Suprapubic skin (tissue), 4 donors: ENCODE measurements at places on chromosomes 4 and X.

DNA sequence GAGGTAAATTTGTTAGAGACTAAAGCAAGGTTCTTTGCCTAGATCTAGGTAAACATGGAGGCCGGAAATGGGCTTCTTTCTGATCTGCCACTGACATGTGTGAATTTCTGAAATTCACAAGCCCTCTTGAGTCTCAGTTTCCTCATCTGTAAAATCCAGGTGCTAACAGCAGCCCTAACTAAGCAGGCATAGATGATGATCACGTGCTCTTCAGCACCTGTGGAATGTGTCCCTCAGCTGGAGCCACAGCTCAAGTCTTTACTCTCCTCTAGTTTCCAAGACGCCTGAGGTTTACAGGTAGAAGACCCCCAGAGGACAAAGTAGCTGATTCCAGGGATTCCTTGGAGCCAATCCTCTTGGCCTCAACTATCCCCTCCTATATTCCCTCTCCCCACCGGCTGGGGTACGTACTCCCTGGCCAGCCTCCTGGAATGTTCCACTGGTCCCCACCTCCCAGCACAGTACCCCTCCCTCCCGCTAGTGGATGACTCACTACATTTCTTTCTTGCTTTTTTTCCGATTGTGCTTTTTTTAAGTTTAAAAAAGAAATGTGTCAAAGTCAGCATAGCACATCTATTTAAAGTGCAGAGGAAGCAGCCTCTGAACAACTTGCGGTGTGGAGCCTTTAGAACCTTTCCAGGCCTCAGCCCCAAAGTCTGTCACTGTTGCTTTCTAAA, 98.4 kb downstream of the PHKA2 start:
- DNase-seq = no peak

DNA sequence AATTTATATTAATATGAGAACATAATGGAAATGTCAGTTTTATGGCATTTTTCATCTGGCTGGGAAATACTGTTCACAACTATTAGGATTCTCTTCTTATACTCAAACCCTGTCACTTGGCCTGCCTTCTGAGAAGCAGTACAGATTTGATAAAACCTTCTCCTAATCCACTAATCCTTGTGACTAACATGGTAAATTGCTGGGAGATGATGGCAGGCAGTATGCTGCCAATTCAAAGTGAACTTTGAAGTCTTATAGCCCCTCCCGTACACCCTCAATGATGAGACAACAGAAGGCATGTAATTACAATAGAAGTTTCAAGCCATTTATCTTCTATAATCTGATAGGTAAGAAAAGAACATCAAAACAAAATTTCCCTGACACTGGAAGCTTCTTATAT, 36.9 kb downstream of the PAQR3 start:
- DNase-seq = no peak

- no peak for DNase-seq
These were observed 125.9 kb downstream of the SHISA3 start for GRCh38 chr4:42523066-42523718.

- no peak for DNase-seq
These were observed 91.0 kb downstream of the LIMCH1 start for GRCh38 chr4:41628936-41629335.

DNA sequence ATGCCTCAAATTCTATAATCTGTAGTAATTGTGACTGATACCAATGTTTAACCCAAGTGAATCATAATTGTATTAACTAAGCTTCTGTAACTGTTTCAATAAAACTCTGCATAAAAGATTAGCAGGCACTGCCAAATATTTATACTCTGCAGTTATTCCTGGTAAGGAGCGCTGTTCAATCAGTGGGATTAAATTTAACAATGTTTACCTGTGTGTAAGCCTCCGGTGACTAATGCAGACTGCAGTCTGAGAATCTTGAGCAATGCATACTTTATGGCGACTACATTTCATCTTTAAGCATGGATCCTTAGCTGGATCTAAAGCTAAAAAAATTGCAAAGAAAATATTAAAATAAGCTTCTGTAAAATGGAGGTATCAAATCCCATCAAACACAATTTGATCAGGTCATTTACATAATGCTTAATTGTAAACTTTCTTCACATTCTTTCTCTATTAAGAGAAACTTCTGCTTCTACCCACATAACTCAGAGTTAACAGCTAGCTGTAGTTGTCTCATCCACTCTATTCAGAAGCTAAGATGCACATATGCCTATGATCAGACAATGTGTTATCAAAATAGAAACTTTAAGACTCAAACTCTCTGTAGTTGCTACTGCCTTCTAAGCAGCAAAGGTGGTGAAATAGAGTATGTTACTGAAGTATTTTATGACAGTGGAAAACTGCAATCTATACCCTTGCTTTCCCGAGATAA, 234.0 kb downstream of the SPOCK3 start:
- DNase-seq = no peak

- no peak for DNase-seq
These were observed 63.9 kb downstream of the TRAPPC11 start for GRCh38 chr4:183722731-183723560.

GRCh38 chrX:20756585-20756984, 489.9 kb upstream of the RPS6KA3 start:
- DNase-seq = no peak

- DNase-seq = no peak
These were observed 44.9 kb downstream of the ZNF182 start for GRCh38 chrX:47958761-47959342.

DNA sequence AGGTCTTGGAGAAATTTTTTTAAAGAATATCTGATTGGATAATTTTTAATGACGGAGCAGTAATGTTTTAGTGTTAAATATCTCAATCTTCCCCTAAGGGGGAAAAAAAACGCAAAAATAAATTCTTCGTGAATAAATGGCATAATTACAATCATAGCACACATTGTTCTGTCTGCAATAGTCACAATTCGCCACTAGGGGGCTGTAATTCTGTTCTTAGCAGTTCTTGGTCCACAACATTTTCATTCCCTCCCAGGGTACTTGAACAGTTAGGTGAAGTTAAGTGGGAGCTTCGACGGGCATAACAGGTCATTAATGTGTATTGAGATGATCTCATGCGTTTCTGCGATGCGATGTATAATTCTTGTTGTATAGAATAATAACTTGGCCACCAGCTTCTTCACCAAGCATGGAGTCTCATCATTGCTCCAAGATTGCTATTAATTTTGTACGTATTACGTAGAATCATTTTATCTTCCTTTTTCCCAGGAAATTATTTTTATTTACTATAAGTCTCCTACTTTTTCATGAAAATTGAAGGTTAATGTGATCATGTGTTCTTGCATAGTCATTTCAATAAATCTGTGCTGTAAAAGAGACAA, 27.2 kb downstream of the HTR2C start:
- DNase-seq = no peak

- no peak for DNase-seq
These were observed 2.3 kb downstream of the NAT8L start for GRCh38 chr4:2061186-2062131.

DNA sequence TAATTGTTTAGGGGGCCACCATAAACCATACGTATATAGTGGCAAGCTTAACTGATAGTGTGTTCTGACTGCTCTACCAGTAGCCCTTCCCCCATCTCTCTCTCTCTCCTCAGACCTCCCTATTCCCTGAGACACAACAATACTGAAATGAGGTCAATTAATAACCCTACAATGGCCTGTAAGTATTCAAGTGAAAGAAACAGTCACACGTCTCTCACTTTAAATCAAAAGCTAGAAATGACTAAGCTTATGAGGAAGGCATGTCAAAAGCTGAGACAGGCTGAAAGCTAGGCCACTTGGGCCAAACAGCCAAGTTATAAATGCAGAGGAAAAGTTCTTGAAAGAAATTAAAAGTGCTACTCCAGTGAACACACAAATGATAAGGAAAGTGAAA, 78.0 kb downstream of the PRDM5 start:
- no peak for DNase-seq

GRCh38 chrX:3690140-3690539, 23.3 kb downstream of the PRKX start:
- DNase-seq = no peak

GRCh38 chr4:4299006-4299405, 9.0 kb downstream of the ZBTB49 start:
- no peak for DNase-seq

- DNase-seq = no peak
These were observed 132.1 kb upstream of the LDB2 start for GRCh38 chr4:17030543-17030942.

GRCh38 chr4:88728146-88728545, 30.5 kb upstream of the NAP1L5 start:
- no peak for DNase-seq

- DNase-seq = no peak
These were observed 931.7 kb upstream of the HS3ST1 start for GRCh38 chr4:12360391-12360790.

GRCh38 chr4:98828801-98829200, 100.1 kb downstream of the EIF4E start:
- no peak for DNase-seq

- no peak for DNase-seq
These were observed 54.1 kb downstream of the TXK start for GRCh38 chr4:48079972-48080391.

DNA sequence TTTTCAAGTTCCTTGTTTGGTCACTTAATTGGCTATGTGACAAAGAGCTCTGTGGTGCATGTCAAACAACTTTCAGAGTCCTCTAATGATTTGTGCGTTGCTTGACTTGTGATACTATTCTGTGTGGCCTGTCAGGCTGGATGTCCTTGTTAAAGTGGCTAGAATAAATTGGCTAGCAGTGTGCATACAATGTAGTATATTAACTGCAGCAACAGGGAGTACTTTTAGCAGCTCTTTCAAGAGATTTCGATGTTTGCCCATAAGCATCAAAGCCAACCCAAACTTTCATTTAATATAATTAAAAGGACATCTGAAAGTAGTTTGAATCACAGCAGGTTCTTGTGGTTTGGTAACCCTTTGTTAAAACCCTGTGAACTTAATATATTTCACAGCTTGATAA, 718.9 kb downstream of the ADGRL3 start:
- no peak for DNase-seq

GRCh38 chr4:7970361-7970946, 30.8 kb upstream of the AFAP1 start:
- DNase-seq = no peak

GRCh38 chrX:20263474-20263873, 3.2 kb downstream of the RPS6KA3 start:
- DNase-seq = no peak

- DNase-seq = no peak
These were observed 29.1 kb upstream of the GAB1 start for GRCh38 chr4:143307531-143307930.

DNA sequence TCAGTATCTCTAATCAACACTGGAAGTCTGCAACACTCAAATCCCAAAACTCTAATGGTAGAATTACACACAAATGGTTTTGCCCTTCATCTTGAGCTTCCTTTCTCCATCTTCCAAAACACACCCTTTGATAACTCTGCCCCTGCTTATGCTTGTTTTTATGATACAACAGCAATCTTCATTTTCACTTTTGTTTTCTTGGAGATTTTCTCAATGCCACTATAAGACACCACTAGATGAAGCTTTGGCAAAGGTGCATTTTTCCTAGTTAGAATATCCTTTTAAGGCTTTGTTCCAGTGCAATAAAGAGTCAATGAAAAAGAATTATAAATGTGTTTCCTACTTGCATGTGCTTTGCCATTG, 472.4 kb upstream of the NWD2 start:
- DNase-seq = no peak

- no peak for DNase-seq
These were observed 201.0 kb upstream of the GPR101 start for GRCh38 chrX:137234651-137235402.
